ENCODE measurements at places on chromosomes 1 and 21.

DNA sequence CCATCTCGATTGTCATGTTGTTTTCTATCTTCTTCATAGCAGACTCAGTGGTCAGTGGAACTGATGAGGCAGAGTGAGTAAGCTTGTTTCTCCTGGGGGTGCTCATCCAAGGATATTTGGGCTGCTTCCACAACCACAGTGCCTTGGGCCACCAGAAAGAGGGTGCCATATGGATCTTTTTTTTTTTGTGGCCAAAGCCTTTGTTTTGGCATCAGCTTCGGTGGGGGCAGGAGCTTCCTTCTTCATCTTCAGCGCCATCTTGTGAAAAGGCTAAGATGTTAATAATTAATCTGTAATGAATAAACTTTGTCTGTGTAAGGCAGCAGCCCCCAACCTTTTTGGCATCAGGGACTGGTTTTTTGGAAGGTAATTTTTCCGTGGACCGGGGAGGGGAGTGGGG, 6.6 kb upstream of the PLPP3 start:
- DNase-seq: no peak

GRCh38 chr1:181062836-181063428, 25.6 kb upstream of the IER5 start:
- no peak for DNase-seq

DNA sequence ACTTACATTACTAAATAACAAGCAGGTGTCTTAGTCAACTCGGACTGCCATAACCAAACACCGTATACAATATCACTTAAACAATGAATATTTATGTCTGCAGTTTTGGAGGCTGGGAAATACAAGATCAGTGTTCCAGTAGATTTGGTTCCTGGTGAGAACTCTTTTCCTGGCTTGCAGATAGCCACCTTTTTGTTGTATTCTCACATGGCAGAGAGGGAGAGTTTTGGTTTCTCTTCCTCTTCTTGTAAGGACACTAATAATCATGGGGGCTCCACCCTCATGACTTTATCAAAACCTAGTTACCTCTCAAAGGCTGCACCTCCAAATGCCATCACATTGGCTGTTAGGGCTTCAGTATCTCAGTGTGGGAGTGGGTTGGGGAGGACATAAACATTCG, 82.9 kb upstream of the CACYBP start:
- no peak for DNase-seq

DNA sequence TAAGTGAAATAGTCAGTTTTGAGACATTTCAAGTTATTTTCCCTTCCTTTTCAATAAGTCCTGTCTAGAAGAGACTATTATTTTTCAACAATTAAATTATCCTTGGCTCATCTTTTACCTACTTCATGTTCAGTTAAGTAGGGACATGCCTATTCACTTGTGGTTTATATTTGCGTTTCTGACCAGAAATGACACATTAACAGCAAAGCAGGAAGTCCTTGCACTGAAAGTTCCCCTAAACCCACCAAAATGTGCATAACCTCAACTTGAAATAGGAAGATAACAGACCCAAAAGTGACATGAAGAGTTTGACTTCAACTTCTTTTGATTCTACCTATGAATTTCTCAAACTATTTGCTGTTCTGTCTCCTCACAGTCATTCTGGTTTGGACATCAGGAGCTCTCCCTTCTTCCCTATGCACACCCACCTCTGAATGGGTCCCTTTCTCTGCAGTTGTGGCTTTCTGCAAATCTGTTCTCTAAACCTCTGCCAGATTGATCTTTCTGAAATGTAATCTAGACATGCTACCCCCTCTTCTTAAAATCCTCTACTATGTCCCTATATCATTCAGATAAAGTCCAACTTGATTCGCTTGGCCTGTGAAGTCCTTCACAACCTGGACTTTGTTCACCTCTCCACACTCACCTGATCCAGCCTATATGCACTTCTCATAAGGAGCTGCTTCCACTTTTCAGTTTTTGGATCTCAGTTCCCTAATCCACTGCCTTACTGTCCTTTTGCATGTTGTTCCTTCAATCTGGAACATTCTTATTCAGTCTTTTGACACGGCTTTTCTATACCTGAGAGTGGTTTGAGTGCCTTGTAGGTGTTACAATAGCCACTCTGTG, 661.5 kb upstream of the ADGRL4 start:
- no peak for DNase-seq

- DNase-seq: no peak
These were observed 85.2 kb upstream of the RUNX1 start for GRCh38 chr21:35134309-35134708.

Measured in stimulated activated CD8-positive, alpha-beta memory T cell treated with anti-CD3 and anti-CD28 coated beads, Interleukin-7, amount 100 ng/mL, for 24 hours (primary cell).